Inflammatory macrophage (primary cell): ENCODE measurements at places on chromosomes 16 and 17.
A peak's percentile ranks its signal among the peaks of the same experiment; 100 is the strongest.

DNA sequence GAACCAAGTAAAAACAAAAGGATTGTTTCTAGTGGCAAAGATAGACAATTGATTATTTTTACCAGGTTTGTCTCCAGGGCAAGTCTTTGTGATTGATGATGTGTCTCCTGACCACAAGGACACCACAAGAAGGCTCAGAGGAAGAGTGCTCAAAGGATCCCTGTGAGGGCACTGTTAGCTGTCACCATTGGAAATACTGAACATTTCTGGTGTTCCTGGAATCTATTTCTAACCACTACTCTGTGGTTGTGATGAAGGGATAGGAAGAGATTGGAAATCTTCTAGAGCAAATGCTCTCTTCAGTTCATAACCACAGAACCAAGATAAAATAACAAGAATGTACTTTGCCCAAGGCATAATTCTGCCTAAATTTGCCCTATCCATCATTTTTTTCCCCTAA lies 15.3 kb downstream of the RNF43 start:
- no peak for DNase-seq

- DNase-seq = no peak
Measured at GRCh38 chr17:914561-914960, 65.0 kb downstream of the NXN start.

GRCh38 chr17:28661635-28662526 lies at the start of the genes SDF2 and SUPT6H:
SDF2 (minus strand) TSS chr17:28661906; CDS start chr17:28661876, 30 bp downstream.
SUPT6H (plus strand) TSS chr17:28662205; CDS start chr17:28673402, 11,197 bp downstream.
- DNase-seq = peak; percentile 90

DNA sequence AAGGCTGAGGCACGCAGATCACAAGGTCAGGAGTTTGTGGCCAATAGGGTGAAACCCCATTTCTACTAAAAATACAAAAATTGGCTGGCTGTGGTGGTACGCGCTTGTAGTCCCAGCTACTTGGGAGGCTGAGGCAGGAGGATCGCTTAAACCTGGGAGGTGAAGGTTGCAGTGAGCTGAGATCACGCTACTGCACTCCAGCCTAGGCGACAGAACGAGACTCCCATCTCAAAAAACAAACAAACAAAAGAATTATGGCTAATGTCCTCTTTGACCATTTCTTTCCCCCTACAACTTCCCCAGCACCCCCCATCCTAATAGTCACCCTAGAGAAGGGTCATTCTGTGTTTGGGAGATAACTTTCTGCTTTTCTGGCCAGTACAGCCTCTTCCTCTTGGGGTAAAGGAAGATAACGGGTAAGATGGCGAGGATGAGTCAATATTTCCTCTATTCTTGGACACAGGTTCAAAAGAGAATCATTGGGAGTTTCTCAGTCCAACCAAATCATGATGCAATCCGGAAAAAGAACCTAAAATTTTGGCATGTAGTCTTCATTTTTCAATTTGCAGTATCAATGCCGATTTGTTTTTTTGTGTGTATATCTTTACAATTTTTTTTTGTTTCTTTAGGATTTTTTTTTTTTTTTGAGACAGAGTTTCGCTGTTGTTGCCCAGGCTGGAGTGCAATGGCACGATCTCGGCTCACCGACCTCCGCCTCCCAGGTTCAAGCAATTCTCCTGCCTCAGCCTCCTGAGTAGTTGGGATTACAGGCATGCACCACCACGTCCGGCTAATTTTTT lies 107.6 kb upstream of the MED13 start:
- peak; percentile 54 for DNase-seq

DNA sequence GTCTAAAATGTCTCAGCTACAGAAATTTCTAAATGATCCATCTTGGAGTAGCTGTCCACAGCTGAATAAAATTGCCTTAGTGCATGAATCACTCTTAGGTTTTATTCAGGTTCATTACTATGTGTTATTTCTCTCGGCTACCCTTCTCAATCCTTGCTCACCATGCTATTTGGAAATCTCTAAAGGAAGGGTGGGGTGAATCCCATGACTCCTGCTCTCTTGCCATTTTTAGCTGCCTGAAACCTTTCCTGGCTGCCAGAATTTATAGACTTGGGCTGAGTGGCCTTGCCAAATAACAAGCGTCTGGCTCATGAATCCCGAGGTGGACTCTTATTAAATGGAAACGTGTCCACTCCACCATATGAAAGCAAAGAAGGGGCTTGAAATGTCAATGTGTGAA lies 936.1 kb upstream of the SOX9 start:
- DNase-seq = no peak

- DNase-seq = no peak
Measured at GRCh38 chr17:76952402-76952801, 84.2 kb downstream of the MGAT5B start.
